Kasumi-1 (cell line): ENCODE measurements at places on chromosomes 4 and X.

GRCh38 chr4:211033-211511 is 86.8 kb downstream of the ZNF718 start:
- no peak for DNase-seq

- DNase-seq, result no peak
Observed at GRCh38 chr4:108058685-108059440, 69.2 kb downstream of the HADH start.

GRCh38 chr4:136861091-136861490 is 671.2 kb downstream of the PCDH18 start:
- DNase-seq, result no peak

DNA sequence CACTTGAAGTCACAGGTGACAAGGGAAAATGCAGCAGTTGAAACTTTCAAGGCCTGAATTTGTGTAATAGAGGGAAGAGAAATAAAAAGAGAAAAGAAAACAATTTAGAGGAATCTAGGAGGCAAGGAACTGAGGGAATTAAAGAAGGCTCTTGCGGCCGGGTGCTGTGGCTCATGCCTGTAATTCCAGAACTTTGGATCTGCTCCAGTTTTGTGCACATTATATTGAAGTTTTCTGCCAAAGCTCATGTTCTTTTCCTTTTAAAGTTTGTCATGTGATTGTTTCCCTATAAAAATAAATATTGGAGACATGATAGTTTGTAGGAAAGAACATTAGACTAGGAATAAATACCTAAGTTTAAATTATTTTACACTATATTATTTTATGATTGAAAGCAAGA is 433.9 kb upstream of the CPEB2 start:
- DNase-seq, result no peak

- DNase-seq, result no peak
Observed at GRCh38 chr4:3098346-3098745, 23.9 kb downstream of the HTT start.

DNA sequence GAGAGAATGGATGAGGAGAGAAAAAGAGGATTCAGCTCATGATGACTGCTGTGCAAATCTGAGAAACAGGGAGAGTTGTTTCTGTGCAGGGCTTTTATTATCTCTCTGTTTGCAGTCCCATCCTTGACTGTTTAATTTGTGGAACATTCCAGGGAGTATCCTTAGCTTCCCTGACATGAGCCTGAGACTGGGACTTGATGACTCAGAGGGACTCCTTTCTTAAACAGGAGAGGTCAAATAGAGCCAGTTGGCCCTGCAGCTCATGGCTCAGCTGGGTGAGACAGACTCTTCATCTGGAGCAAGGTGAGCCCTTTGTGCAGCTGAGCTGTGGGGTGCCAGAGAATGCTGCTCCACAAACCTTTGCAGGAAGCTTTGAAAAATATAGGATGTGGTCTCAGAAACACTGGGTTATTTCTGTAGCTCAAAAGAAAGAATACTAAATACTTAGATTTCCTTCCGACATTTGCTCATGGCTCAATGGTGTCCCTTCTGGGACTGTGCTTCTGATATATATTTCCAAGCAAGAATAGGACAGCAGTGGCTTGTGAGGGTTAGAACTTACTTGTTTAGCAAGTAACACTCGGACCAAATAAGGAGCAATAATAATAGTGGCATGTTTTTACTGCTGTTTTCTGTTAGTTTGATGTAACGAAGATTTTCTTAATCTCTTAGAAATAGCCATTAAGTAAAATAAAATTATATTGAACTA is 14.5 kb downstream of the ARHGAP24 start:
- DNase-seq, result no peak

DNA sequence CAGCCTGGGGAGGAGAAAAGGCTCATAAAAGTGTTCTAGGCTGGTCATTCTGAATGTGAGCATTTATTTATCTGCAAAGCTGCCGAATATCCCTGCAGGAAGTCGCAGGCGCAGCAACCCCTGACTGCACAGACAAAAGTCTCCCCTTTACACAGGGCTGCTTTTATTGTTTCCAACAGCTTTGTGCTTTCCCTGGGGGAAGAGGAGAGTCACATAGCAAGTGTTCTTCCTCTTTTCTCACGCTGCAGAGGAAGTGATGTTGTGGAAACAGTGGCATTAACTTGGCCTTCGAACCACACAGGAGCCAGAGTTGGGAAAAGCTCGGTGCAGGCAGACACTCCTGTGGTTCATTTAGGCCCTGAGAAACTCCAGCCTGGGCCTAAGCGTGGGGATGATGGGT is 81.5 kb upstream of the BCOR start:
- DNase-seq, result peak; percentile 80

DNA sequence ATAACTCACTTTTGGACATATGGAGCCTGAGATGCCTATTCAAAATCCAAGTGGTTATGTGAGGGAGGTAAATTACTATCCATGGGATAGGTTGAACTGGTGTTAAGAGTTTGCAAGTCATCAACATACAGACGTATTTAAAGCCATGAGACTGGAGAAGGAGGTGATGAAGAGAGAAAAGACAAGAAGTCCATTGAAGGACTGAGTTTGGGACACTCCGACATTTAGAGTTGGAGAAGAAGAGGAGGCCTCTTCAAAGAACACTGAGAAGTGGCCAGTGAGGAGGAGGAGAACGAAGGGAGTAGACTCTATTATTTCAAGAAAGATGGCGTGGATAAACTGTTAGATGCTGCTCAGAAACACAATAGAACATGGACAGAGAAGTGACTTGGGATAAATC is at the start of gene CNGA2:
Gene CNGA2, plus strand, starts transcription at position 301 of the 400 bp plus-strand sequence. CDS start 3,738 bp downstream, outside the sequence.
- DNase-seq, result no peak

DNA sequence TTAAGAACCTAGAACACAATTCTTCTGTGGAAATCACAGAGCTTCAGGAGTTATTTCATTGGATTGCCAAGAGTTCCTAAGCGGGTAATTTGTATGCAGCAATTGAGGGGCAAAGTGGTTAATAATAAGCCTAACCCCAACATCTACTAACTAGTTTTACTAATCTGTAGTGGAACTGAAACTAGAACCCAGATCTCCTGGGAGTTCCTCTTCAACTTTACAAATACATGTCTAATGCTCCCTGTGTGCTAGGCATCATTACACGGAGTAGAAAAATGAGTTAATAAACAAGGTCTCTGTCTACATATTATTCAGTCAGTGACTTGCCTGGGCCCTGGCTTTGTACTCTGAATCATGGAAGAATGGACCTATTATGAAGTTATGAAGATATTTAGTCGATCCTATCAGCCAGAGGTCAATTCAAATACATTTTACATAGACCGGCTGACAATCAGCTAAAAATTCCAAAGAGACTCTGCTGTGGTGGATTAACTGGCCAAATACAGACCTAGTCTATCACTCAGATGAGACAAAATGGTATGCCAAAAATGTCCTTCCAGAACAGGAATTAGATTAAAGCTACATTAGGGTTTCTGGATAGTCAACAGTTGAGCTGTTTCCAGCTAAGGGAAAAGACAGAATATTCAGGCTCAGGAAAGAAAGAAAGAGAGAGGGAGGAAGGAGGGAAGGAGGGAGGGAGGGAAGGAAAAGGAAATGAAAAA is 326.0 kb downstream of the FBXW7 start:
- no peak for DNase-seq

GRCh38 chr4:119730671-119730950 is 102.0 kb upstream of the PDE5A start:
- no peak for DNase-seq

- no peak for DNase-seq
Observed at GRCh38 chrX:150698981-150699380, 5.8 kb downstream of the MTMR1 start.

DNA sequence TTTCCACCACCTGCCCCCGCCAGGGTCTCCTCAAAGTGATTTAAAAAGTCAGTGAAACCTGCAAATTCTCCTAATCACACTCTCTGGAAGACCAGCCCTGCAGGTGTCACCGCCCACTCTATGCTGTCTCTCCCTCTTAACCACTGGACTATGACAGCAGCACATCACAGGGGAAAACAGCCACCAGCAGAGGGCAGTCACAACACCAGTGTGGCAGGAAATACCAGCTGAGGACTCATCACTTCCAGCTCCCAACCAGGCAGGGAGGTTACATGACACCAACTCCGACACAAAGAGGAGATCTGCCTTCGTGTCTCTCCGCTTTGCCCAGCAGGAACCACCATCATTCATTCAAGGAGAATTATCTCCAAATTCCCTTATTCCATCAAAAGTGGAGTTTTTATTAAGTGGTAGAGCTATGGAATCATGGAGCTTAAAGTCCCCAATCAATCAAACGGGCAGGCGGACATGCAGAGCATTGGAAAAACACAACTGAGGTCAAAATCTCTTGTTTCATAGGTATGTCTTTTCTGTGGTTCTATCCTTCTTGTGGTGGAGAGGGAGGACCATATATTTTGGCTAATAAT is 91.3 kb downstream of the NSUN7 start:
- peak; percentile 89 for DNase-seq

DNA sequence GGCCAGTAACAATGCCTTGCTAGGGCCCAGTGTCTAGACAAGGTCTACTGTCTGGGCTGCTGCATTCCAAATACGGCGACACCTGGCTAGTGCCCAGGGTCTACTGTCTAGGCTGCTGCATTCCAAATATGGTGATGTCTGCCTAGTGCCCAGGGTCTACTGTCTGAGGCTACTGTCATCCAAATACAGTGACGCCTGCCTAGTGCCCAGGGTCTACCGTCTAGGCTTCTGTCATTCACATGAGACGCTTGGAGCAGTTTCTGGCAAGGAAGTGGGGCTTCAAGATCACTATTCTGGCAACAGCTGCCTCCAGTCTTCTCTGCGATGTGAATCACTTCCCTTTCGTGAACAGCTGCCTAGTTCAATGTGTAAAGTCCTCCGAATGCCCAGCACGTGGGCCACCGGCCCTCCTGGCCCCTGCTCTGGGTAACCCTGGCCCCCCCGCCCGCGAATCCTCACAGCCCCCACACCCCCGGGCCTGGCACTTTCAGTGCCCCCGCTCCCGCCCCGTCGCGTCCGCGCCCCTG is 12.7 kb downstream of the ACOX3 start:
- peak; percentile 75 for DNase-seq

DNA sequence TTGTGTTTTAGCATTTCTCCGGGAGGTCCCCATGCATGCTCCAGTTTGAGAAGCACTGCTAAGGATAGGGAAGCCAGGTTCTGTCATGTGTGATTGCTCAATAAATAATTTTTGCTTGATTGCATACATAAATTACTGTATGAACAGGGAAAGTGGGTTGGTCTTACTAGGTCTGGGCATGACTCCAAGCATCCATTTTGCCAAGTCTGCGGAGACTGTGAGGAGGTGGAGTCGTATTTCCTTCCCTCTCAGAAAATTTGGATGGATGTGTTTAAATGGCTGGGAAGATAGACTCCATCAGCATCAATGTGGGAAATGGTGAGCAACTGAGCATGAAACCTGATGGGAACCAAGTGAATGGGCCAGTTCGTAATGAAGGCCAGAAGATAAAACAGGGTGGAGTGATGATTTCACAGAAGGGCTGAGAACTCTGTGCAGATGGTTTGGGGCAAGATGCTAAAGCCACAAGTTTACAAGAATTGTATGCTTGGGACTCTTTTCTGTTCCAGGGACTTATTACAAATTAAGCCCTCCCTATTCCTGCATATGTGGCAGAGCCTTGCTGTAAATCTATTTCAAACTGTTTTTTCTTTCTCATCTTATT is 84.1 kb downstream of the NHS start:
- no peak for DNase-seq

DNA sequence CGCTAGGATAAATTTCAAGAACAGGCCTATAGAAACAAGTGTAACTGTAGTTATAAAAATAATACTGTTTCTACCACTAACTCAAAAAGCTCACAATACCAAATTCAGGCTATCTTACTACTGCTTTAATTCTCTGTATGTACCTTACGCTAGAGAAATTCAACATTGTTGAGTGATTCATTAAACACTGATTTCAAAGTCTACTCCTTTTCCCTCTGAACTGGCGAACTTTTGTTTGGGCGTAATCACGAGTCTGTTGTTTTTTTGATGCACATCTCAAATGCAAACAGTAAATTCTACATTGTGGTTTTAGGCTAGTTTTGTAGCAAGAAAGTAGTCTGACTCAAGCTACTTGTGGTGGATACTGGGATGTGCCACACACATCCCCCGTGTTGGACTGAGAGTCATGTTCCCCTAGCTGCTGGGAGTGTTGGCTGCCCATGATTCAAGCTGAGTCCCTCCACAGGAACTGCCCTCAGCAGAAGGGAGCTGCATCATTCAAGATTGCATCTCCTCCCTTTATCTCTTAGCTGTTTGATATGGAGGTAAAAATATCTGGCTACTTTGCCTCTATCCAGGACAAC is 406.1 kb downstream of the RAPGEF2 start:
- DNase-seq, result no peak

- DNase-seq, result no peak
Observed at GRCh38 chr4:53584658-53585057, 6.6 kb downstream of the LNX1 start.

- no peak for DNase-seq
Observed at GRCh38 chr4:113687067-113687718, 74.3 kb downstream of the CAMK2D start.

DNA sequence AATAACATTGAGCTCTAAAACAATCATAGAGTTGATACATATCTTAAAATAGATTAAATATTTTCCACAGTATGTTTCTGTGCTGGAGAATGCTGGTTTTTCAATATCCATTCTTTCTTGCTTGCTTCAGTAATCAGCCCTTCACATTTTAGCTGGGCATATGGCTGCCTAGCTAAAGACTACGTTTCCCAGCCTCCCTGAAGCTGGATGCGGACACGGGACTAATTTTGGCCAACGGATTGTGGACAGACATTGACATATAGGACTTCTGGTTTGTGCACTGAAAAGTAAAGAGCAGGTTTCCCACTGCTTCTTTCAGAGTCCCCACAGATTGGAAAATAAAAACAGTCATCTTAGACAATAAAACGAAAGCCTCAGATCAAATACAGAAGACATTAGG is 97.3 kb downstream of the COL25A1 start:
- DNase-seq, result no peak

GRCh38 chr4:126752702-126753101 is 880.1 kb upstream of the INTU start:
- peak; percentile 5 for DNase-seq

- DNase-seq, result no peak
Observed at GRCh38 chr4:963276-964225, 9.8 kb downstream of the DGKQ start.

- DNase-seq, result no peak
Observed at GRCh38 chr4:4384837-4385236, 2.1 kb upstream of the NSG1 start.

GRCh38 chr4:56976837-56977320 is 527 bp downstream of the NOA1 start:
- no peak for DNase-seq

- no peak for DNase-seq
Observed at GRCh38 chr4:42768125-42768748, 111.3 kb upstream of the ATP8A1 start.

GRCh38 chrX:13700380-13700779 is 11.5 kb downstream of the RAB9A start:
- DNase-seq, result no peak

GRCh38 chr4:3314706-3315260 is 22.0 kb downstream of the RGS12 start:
- no peak for DNase-seq

DNA sequence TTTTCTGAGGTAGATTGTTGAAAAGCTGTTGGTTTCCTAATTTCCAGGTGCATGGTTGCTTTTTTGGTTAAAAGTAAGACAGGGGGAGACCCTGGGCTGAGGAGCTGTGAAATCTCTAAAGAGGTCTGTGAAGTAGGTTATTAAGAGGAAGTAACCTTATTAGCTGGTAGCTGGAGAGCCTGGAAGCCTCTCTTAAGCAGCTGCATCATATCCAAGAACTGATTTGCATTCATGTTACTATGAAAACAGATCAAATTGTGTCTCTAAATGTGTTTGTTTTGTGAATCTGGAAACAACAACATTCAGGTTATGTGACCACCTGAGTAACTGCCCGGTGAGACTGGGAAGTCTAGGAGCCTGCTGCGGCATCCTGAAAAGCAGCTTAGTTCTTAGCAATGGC is 54.1 kb downstream of the ARHGAP10 start:
- DNase-seq, result peak; percentile 54

- DNase-seq, result no peak
Observed at GRCh38 chrX:378443-378842, 8.3 kb downstream of the PPP2R3B start.
